ENCODE measurements at places on chromosomes 11 and 22.

- DNase-seq: no peak
These were observed 578 bp upstream of the NUP160 start for GRCh38 chr11:47848700-47849155.

- DNase-seq: no peak
These were observed 347.3 kb downstream of the BRD1 start for GRCh38 chr22:49480331-49480730.

DNA sequence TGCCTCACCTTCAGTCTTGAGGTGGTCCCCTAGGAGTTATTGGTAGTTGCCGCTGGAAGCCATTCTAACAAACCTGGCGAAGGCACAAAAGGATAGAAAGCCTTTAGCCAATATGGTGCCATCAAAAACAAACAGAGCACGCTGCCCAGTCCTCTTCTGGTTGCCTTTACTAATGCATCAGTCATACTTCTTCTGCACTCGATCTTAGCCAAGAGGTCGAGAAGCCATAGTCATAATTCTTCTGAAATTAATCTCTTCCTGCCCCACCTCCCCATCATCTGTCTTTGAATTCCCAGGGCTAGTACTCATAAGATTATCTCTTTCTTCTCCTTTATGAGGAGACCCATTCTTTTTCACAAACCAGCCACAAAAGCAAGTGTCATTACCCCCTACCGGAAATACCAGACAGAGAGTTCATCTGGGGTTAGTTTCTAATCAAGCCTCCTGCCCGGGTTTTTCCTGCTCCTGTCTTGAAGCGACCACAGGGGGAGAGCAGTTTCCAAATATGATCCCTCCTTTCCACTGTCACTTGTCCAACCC is 21.4 kb upstream of the EHF start:
- DNase-seq: no peak

GRCh38 chr11:93251922-93252321 is 54.1 kb upstream of the SLC36A4 start:
- no peak for DNase-seq

- DNase-seq: no peak
These were observed 1129.2 kb downstream of the TBC1D22A start for GRCh38 chr22:47891609-47892008.

- no peak for DNase-seq
These were observed 10.1 kb upstream of the BTBD10 start for GRCh38 chr11:13473013-13473722.
